Peyer's patch (tissue), 4 donors: ENCODE measurements at places on chromosomes 2 and 18. TPM values are rescaled to one million over a fixed set of nuclear protein-coding genes. Genes with fewer than 3 reads are reported as not detected.
A peak's percentile ranks its signal among the peaks of the same experiment; 100 is the strongest.

- no peak overlapping the region for H3K27ac ChIP-seq
- no peaks in the 10 kb centered on the region for H3K36me3 ChIP-seq
- no peaks in the 10 kb centered on the region for H3K4me1 ChIP-seq
- H3K27me3 ChIP-seq, result no peaks in the 10 kb centered on the region
- H3K4me3 ChIP-seq, result no peak overlapping the region
- no peak for DNase-seq
These were observed 43.4 kb downstream of the CABLES1 start for GRCh38 chr18:23178661-23179081.

GRCh38 chr18:78406743-78407465 lies 572.7 kb upstream of the SALL3 start:
- no peak overlapping the region for H3K4me3 ChIP-seq
- DNase-seq, result no peak
- H3K27ac ChIP-seq, result no peak overlapping the region
- no peaks in the 10 kb centered on the region for H3K27me3 ChIP-seq
- H3K36me3 ChIP-seq, result no peaks in the 10 kb centered on the region

- H3K4me3 ChIP-seq, result no peak overlapping the region
- H3K36me3 ChIP-seq, result no peaks in the 10 kb centered on the region
- no peaks in the 10 kb centered on the region for H3K27me3 ChIP-seq
- no peak overlapping the region for H3K27ac ChIP-seq
- no peak for DNase-seq
- H3K4me1 ChIP-seq, result peaks cover 7% of the 10 kb centered on the region
These were observed 28.4 kb downstream of the FBXO48 start for GRCh38 chr2:68438455-68439303.

DNA sequence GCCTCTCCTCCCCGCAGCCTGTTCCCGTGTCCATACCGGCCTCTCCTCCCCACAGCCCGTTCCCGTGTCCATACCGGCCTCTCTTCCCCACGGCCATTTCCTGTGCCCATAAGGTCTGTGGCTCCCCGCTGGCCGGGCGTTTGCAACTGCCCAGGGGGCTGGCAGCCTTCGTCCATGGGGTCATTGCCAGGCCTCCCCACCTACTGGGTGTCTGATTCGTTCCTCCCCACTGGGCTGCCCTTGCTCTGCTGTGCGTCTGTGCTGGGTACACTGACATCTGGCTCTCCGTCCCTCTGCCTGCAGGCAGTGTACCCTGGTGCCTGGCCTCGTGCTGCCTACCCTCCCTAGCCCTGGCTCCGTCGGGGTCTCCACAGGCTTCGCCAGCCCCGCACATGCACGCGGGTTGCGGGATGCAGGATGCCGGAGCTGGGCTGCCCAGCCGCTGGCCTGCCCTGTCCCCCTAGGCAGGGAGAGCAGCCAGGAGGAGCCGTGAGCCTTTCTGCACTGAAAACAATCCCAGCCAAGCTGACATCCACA lies 67.8 kb downstream of the NFATC1 start:
- no peak overlapping the region for H3K27ac ChIP-seq
- no peaks in the 10 kb centered on the region for H3K36me3 ChIP-seq
- no peak overlapping the region for H3K4me3 ChIP-seq
- peaks cover 16% of the 10 kb centered on the region for H3K4me1 ChIP-seq
- no peaks in the 10 kb centered on the region for H3K27me3 ChIP-seq

GRCh38 chr2:68158134-68158447 lies 403 bp downstream of the PNO1 start:
- peak overlapping the region; percentile 84 for H3K27ac ChIP-seq
- H3K4me3 ChIP-seq, result peak overlapping the region; percentile 92
- H3K27me3 ChIP-seq, result no peaks in the 10 kb centered on the region
- no peaks in the 10 kb centered on the region for H3K4me1 ChIP-seq

DNA sequence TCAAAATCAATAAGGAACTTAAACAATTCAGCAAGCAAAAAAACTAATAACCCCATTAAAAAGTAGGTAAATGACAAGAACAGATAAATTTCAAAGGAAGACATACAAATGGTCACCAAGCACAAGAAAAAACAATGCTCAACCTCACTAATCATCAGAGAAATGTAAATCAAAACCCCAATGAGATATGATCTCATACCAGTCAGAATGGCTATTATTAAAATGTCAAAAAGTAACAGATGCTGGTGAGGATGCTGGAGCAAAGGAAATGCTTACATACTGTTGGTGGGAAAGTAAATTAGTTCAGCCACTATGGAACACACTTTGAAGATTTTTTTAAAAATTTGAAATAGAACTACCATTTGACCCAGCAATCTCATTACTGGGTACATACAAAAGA lies 538.0 kb downstream of the TMX3 start:
- no peaks in the 10 kb centered on the region for H3K36me3 ChIP-seq
- no peak for DNase-seq
- H3K27me3 ChIP-seq, result no peaks in the 10 kb centered on the region

The ALLC gene
- total RNA-seq, result not detected

The CYP27C1 gene
- not detected for total RNA-seq

The UGT1A3 gene
- 21.7 TPM for total RNA-seq

The REG3G gene
- total RNA-seq, result not detected

The FIGN gene
- total RNA-seq, result 1.3 TPM

The CREG2 gene
- total RNA-seq, result 0.40 TPM

The ANKRD53 gene
- not detected for total RNA-seq
